Gastrocnemius medialis (tissue), 4 donors: ENCODE measurements at places on chromosomes 12 and 14.

GRCh38 chr12:109706398-109706746 lies 7.3 kb upstream of the FAM222A start:
- DNase-seq, result no peak

GRCh38 chr12:52247622-52248540 lies 14.8 kb downstream of the KRT7 start:
- no peak for DNase-seq

GRCh38 chr14:51447411-51447810 lies 204.3 kb upstream of the FRMD6 start:
- DNase-seq, result no peak

GRCh38 chr14:78530078-78530477 lies 359.9 kb downstream of the NRXN3 start:
- no peak for DNase-seq

DNA sequence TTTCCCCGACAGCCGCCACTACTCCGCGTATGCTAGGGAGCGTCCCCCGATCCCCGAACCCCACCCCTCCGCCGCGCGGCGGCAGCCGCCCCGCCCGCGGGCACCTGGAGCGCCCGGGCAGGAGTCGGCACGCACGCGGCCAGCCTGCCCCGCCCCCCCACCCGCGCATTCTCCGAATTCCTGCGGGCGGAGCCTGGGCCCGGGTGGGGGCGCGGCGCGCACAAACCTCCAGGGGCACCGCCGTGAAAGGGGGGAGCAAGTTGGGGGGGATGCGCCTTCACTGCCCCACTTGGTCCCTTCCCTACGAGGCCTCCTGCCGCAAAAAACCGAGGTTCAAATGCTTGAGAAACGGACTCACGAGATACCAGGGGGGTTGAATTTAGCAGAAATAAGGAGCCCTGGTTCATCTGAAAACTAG lies 1.7 kb downstream of the AJUBA start:
- DNase-seq, result no peak
